ENCODE measurements at places on chromosomes 5 and 9.

DNA sequence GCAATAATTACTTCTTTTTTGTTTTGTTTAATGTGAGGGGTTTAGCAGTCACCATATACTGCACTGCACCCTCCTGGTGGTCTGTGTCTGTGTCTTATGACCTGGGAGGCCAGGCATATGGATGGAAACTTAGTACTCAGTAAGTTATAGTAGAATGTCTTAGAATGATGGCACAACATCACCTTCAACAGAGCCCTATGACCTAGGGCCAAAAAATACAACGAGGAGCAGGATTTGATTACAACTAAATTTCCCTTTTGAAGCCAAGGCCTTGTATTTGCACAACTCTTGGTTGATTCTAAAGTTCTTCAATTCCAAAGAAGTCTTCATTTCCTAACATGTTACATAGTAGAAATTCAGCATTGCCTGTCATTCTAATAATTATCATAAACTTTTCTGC lies 422.1 kb upstream of the PIK3R1 start:
- DNase-seq, result no peak

DNA sequence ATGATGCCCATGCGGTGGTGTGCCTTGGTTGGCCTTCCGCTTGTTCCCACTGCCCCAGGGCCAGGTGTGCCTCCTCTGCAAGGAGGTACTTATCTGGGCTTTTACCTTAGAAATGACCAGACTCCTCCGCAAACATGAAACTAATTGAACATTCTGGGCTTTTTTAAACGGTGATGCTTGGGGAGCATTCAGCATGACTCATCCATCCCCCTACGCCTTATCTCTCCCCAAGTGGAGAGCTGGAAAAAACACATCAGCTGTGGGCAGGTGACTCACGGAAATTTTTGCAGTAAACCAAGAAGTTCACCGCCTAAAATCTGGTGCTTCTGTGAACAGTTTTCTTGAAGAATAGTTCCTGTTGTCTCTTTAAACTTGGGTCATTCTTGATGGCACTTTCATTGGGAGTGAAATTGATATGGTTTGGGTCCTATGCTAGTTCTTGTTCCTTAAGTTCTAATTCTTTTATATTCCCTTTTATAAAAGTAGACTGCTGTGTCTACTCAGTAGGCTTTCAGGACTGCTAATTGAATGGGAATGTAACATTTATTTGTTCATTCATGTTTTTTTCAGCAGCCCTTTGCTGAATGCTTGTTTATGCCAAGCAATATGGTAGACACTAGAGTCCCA lies 39.6 kb downstream of the SFXN1 start:
- DNase-seq, result no peak

DNA sequence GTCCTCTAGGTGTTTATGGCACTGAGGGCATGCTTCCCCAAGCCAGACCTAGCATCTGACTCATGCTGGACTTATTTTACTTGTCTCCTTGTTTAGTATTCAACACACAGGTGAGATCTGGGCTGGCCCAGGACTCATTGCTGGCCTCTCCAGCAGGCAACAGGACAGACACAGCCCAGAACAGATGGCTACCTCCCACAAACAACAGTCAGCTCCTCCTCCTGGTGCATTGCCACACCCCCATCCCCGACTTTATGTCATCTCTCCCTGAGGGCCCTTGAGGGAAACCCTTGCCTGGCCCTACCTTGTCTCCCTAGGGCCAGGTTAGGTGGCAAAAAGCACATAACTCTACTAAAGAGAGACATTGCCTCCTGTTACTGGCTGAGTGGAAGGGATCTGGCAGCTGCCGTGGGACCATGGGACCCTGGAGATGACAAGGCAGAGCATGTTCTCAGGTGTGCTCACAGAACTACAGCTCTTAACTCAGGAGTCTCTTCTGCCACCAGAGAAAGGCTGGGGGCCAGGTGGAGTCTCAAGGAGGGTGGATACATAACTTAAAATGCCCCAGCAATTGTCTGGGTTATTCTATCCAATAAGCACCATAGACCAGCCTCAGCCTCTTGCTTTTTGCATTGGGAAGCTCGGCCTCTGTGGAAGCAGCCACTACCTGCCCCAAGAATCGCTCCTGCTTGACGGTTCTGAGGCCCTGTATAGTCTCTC lies 2.3 kb downstream of the ACSL6 start:
- peak; percentile 74 for DNase-seq

DNA sequence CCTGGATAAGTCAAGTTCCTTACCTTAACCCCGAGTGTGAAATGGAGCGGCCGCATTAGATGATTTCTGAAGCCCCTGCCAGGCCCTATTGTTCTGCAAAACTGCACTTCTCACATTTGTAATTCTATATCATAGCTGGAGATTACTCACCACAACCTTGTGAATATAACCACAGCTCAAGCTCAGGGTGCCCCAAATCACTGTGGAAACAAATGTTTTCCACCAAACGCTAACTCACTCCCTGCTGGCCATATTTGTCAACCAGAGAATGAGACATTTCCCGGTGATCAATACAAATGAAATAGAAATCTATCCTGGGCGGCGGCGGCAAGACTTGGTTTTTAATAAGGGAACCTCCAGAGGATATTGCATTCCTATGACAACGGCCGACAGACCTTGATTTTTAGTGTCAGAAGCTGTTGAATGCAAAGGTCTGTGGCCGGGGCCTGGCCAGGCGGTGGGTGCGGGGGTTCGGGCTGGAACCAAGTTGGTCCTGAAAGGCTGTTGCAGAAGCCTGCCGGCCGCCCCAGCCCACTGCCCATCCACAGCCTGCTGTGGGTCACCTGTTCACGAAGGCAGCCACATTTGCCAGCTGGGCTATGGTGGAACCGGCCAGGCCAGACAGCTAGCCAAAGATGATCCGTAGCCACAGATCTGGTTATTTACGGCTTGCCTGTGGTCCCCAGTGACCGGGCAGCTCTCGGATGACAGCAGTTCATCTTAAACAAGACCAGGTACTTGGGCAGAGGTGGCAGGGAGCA lies 93.9 kb upstream of the LMX1B start:
- no peak for DNase-seq

DNA sequence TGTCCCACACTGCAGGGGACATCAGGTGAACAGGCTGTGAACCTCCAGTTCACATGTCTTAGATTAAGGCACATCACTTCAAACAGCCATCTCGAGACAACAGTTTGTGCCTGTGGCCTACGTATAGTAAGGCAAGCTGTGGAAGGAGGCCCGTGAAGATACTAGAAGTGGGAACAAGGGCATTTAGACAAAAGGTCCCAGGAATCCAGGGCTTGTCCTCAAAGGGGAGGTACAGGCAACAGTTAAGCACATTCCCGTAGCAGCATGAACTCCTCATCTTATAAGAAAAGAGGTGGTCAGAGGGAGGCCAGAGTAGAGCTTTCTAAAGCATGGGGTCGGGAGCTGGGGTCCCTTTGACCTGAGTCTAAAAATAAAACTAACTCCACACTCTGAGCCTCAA lies 122.5 kb upstream of the TRPM3 start:
- no peak for DNase-seq

GRCh38 chr9:3887221-3887653 lies 361.4 kb upstream of the RFX3 start:
- DNase-seq, result no peak

- DNase-seq, result peak; percentile 69
Observed at GRCh38 chr5:56454219-56454862, 221.2 kb upstream of the ANKRD55 start.

DNA sequence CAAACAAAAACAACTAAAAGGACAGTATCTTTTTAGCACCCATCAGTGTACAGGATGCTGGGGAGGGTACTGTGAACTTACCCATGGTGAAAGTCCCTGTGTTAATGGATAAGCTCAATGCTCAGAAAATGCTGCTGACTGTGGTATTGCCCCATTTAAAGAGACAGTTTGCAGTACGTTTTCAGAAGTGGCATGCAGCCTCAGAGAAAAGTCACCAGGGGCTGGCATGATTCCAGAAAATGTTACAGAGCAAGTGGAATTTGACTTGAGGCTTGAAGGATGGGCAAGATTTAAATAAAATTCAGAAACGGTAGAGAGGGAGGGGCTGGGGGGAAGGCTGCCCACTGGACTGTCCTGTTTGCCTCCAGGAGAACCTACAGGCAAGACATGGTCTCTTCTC lies 7.2 kb downstream of the S1PR3 start:
- no peak for DNase-seq

DNA sequence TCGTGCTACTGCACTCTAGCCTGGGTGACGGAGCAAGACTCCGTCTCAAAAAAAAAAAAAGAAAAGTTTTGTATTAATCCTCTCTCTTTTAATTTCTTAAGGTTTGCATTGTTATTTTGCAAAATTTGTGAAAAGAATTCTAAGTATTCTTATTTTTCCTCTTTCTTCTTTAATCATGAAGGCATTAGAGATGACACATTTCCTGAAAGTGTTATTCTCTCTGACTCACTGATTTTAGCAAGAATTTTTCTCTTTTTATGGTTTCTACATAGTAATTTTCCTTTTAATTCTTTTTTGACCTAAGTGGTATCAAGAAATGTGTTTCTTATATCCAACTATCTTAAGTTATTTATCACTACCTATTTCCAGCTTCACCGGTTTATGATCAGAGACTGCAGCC lies 78.0 kb downstream of the NSUN2 start:
- no peak for DNase-seq

GRCh38 chr9:18194316-18194715 lies 279.6 kb upstream of the ADAMTSL1 start:
- DNase-seq, result no peak

GRCh38 chr5:163619273-163619934 lies 114.0 kb downstream of the MAT2B start:
- DNase-seq, result no peak

DNA sequence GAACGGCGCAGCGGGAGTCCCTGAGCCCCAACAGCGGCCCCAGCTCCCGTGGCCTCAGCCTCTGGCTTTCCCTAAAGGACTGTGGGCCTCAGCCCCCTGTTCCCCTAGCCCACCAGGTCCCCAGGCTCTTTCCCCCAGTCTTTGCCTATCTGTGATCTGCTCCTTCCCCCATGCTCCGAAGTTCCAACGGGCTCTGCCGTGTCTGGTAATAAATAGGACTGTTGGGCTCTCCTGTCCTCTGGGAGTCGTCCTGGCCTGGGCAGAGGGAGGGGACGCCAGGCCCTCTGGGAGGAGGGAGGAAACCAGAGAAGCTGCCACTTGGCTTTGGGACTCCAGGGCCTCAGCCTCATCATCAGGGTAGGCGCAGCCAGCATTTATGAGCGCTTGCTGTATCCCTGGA lies 28.1 kb downstream of the ADGRD2 start:
- DNase-seq, result peak; percentile 65

DNA sequence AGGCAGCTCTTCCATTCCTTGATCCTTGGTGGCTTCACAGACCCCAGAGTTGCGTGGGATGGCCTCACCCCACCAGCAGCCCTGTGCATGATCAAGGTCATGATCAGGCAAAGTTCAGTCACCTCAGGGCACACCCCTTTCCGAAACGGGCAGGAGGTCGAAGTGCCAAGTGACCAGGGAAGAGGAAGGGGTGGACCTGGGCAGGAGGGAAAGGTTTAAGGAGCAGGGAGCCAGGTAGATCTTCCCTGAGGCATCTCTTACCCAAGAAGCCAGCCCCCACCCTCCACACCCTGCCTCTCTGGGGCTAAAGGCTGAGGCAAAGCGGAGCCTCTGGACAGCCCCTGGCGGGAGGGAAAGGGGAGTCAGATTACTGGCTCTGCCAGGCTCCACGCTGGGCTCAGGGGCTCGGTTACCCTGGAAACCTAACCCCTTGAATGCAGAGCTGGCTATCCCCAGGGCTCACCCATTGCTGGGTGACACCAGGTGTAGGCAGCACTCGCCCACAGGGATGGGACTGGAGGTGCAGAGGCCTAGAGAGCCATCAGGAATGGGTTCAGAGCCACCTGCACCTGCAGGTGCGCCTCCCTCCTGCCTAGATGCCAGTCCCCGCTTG lies 3.6 kb downstream of the MGAT4B start:
- DNase-seq, result no peak

DNA sequence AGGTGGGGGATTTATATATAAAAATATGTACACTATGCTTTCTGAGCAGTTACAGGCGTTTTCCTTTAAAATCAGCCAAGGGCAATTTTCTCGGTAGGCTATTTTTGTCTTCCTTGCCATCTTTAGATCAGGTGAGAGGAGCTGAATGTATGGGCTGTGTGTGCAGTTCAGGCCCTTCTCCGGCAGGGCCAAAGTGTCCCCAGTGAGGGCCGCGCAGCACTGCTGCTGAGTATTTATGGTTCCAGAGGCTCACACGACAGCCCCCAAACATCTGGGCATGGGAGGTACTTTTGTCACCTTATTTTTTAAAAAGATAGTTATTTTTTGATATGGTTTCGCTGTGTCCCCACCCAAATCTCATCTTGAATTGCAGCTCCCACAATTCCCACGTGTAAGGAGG lies 11.5 kb downstream of the GFPT2 start:
- no peak for DNase-seq

DNA sequence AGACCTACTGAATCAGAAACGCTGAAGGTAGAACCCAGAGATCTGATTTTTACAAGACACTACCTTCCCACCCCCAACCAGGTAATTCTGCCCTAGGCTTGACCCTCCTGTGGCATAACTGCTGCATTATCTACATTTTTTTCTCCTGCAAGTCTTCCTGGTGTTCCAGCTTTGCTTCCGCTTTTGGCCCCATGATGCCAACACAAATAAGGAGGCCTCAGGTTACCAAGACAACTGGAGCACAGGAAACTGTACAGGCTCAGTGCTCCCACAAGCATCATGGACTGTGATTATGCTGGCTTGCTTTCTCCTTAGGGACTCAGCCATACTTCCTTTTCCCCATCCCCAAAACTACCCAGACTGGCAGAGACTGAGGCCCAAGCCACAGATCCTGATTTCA lies 6.6 kb upstream of the MSMP start:
- DNase-seq, result no peak

GRCh38 chr5:156759156-156759555 lies 90.9 kb upstream of the PPP1R2B start:
- DNase-seq, result no peak

DNA sequence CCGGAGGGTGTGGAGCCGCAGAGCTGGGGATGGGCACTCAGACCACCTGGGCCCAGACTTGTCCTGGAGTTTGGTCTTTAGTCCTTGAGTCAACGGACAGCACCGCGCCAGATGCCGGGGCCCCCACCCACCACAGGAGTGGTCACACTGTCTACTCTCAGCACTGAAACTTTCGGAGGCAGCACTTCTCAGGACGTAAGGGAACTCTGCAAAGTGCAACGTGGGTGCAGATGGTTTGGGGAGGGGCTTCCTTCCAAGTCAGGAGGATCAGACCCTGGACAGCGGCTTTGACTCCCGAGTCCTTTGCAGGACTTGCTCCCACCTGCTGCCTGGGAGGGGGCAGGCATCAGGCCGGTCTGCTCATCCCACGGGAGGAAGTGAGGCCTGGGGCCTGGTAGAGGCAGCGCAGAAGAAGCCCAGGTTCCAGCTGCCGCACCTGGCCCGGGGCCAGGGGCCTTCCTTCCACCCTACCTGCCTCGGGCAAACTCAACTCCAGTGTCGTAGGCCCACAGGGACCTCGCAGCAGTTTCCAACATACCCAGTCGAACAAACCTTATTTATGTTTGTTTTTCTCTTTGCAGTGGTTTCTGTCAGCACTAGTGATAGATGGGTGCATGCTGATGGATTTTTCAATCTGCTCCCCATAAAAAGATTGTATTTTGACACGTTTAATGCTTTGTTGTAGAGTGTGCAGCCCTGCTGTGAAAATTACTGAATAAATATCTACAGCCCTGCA lies 149.8 kb upstream of the PPP1R26 start:
- peak; percentile 43 for DNase-seq

- no peak for DNase-seq
Observed at GRCh38 chr5:100609594-100609993, 74.4 kb downstream of the FAM174A start.

All from ELF-1 (cell line).